ENCODE measurements at places on chromosomes 2 and 18.

- no peak for DNase-seq
Measured at GRCh38 chr2:53545604-53546003, 222.0 kb upstream of the CHAC2 start.

DNA sequence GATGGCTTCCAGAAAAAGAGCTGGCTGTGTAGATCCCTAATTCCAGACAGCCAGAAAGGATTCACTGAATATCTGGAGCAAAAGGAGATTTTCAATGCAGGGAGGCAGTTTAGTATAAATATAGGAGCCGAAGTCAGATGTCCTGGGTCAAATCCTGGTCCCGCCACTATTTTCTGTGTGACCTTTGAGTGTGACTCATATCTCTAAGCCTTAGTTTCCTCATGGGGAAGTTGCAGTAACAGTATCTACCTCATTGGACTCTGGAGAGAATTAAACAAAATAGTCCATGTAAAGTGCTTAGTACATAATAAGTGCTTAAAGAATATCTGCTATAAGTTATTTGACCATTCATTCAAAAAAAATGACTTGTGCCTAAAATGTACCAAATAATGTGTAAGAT, 52.1 kb upstream of the ITGA6 start:
- no peak for DNase-seq

GRCh38 chr2:100921685-100922161, 80.4 kb upstream of the RPL31 start:
- no peak for DNase-seq

DNA sequence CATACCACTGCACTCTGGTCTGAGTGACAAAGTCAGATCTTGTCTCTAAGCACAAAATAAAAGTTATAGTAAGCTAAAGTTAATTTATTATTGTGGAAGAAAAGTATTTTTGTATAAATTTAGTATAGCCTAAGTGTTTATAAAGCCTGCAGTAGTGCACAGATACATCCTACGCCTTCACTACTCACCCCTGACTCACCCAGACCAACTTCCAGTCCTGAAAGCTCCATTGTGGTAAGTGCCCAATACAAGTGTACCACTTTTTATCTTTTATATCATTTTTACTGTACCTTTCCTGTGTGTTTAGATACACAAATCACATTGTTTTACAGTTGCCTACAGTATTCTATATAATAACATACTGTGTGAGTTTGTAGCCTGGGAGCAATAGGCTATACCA, 57.5 kb downstream of the UBE2E3 start:
- DNase-seq, result no peak

DNA sequence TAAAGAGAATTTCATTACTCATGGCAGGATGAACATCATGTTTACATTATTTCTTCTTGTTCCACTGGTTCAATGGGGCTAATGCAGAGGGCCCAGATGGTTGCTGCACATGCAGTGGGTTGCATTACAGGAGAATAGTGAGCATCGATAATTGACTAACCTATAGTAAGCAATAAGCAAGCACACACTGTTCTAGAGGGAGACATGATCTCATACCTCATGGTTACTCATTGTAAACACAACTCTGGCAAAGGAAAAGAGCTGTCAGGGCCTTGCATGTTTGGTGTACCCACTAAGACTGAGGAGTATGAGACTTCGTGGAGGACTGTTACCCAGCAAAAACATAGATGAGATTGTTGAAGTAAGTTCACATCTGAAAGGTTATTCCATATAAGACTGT, 885.6 kb upstream of the VRK2 start:
- DNase-seq, result no peak

DNA sequence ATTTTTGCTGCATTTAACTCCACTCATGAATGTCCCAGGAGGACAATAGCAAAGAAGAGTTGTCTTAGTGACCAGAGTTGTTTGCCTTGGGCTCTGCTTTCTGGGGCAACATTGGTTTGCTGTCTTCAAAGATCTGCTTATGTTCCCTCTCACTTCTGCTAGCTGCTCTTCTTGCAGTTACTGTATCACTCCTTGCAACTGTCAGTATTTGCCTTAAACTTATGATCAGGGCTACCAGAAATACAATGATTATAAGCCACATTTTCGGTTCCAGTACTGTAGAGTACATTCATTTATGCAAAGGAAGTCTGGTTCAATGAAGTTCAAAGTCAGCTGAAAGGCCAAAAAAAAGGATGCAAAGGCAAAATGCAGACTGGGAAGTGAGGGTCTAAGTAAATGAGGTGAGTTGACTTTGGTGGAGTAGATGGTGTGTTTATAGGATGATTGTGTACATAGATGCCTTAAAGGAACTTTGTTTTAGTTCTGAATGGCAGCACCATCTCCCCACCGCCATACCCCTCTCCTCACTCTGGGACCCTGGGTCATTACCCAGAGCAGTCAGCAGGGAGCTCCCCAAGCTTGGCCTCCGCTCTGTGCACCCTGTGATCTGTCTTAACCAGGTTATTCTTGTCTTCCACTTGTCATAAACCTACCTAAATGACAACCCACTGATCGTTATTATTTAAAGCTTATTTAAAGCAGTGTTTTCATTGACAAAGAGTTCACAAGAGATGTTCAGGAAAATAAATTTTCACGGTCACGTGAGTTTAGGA, 236.0 kb downstream of the DOK6 start:
- DNase-seq, result peak; percentile 28

- no peak for DNase-seq
Measured at GRCh38 chr2:71630454-71631328, 177.3 kb downstream of the DYSF start.

DNA sequence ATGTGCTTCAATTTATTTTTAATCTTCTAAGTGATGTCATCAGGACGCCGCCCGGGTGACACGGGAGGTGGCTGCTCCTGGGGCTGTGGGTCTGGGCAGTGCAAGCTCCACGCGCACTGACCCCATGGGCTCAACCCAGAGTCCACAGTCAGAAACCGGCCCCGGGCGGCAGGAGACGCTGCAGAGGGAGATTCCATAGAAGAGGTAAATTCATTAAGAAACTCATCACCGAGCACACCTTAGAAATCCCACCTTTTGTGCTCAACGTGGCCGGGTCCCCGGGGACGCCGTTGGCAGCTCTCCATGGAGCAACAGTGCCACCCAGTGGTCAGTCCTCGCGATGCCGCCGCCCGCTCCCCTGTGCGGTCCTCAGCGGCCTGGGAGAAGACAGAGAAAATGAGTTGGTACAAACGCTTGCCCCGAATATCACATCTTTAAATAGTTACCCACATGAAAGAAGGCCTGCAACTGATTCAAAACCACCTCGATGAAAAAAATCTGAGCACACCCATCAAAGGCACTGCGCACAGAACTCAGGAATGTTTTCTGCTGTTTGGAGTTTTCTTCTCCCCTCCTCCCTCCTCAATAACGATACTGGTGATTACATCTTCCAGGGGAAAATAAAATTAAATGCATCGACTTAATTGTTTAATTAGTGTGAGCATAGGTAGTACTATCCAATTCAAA, 92.6 kb downstream of the CMPK2 start:
- DNase-seq, result peak; percentile 85

Data from activated naive CD8-positive, alpha-beta T cell treated with anti-CD3 and anti-CD28 coated beads, Interleukin-2, amount 10 ng/mL, durations not matched to agents 7 days and 5 days (primary cell).